ENCODE measurements at places on chromosomes 6 and 20. TPM values are rescaled to one million over a fixed set of nuclear protein-coding genes. Genes with fewer than 3 reads are reported as not detected.

- peaks cover 2% of the 10 kb centered on the region for H3K27me3 ChIP-seq
- H3K4me1 ChIP-seq, result peaks cover 50% of the 10 kb centered on the region
- H3K4me3 ChIP-seq, result no peak overlapping the region
- H3K36me3 ChIP-seq, result no peaks in the 10 kb centered on the region
- DNase-seq, result no peak
- H3K27ac ChIP-seq, result no peak overlapping the region
Measured at GRCh38 chr6:33590531-33591198, 10.6 kb upstream of the BAK1 start.

The ENPP1 gene
- 0.53 TPM for total RNA-seq

GRCh38 chr20:12723811-12724210 lies 285.0 kb upstream of the SPTLC3 start:
- no peaks in the 10 kb centered on the region for H3K4me1 ChIP-seq
- no peaks in the 10 kb centered on the region for H3K36me3 ChIP-seq
- no peak overlapping the region for H3K27ac ChIP-seq
- no peaks in the 10 kb centered on the region for H3K27me3 ChIP-seq
- no peak for DNase-seq

The IL17A gene
- total RNA-seq, result 5.5 TPM

- DNase-seq, result no peak
- no peak overlapping the region for H3K4me3 ChIP-seq
- H3K27ac ChIP-seq, result no peak overlapping the region
- peaks cover 4% of the 10 kb centered on the region for H3K4me1 ChIP-seq
- H3K36me3 ChIP-seq, result no peaks in the 10 kb centered on the region
Measured at GRCh38 chr6:170047823-170048222, 243.1 kb downstream of the DLL1 start.

The GTSF1L gene
- total RNA-seq, result not detected

- peaks cover 68% of the 10 kb centered on the region for H3K36me3 ChIP-seq
- no peak overlapping the region for H3K4me3 ChIP-seq
- DNase-seq, result no peak
- peaks cover 80% of the 10 kb centered on the region for H3K4me1 ChIP-seq
- no peak overlapping the region for H3K27ac ChIP-seq
Measured at GRCh38 chr6:30206799-30207618, 6.2 kb downstream of the TRIM26 start.

DNA sequence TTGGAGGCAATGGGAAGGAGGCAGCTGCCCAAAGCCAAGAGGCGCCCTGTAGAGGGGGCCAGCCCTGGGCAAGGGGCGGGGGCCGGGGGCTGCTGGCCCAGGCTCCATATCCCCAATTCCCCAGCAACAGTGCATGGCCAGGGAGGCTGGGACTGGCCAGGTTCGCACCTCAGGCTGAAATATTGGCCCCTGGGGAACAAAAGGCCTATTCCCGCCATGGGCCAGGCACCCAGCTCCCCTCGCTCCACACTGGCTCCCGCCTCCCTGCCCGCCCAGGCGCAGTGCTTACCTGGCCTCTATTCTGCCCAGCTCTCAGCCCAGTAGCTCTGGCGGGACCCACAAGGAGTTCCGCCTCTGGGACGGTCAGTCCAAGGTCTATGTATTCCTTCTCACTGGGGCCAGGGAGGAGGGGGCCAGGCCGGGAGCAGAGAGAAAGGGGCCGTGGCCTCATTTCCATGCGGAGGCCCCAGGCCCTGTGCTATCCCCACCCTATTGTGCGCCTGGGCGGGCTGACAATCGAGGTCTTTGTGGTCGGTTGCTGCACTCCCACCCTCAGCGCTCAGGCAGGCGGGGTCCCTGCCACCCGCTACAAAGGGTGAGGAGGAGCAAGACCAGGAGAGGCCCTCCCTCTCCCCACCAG lies 42.3 kb downstream of the YTHDF1 start:
- DNase-seq, result no peak
- no peak overlapping the region for H3K27ac ChIP-seq
- H3K27me3 ChIP-seq, result peaks cover 36% of the 10 kb centered on the region
- H3K4me3 ChIP-seq, result no peak overlapping the region

The FAXC gene
- total RNA-seq, result 0.38 TPM

GRCh38 chr6:52186075-52186474 lies at the start of gene IL17A:
Gene IL17A (plus strand): TSS chr6:52186375. CDS start chr6:52186432, 57 bp downstream.
- H3K4me1 ChIP-seq, result peaks cover 14% of the 10 kb centered on the region
- H3K36me3 ChIP-seq, result no peaks in the 10 kb centered on the region
- DNase-seq, result no peak
- H3K27ac ChIP-seq, result no peak within 1 kb of the TSS

- H3K36me3 ChIP-seq, result peaks cover 23% of the 10 kb centered on the region
- DNase-seq, result peak; percentile 24
- no peaks in the 10 kb centered on the region for H3K27me3 ChIP-seq
- H3K4me3 ChIP-seq, result peak overlapping the region; percentile 95
- H3K4me1 ChIP-seq, result peaks cover 25% of the 10 kb centered on the region
Measured at GRCh38 chr20:3208786-3209256, 477 bp upstream of the ITPA start.

The RHAG gene
- total RNA-seq, result not detected

DNA sequence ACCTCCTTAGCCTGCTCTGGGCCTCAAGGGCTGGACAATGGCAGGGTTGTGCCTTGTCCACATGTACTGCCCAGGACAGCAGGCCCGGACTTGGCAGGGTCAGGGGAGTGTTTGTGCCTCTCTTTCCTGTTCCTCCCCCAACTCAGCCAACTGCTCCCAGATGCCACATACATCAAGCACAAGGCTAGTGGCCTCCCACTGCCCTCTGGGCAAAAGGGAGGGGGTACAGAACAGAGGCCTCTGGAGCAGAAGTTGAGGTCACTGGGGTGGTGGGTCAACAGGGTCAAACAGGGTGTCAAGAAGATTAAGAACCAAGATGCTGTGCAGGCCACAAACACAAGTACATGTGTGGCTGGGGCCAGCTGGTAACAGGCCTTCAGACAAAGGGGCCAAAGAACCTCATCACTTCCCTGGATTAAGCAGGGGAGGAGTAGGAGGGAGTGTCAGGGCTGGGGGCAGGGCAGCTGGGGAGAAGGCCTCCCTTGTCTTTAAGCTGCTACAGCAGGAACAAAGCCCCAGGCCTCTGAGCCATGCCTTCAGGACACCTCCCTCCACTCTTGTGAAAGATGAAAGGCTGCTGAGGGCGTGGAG lies 36.0 kb downstream of the KCNK5 start:
- H3K4me3 ChIP-seq, result no peak overlapping the region
- DNase-seq, result no peak
- no peak overlapping the region for H3K27ac ChIP-seq
- peaks cover 7% of the 10 kb centered on the region for H3K4me1 ChIP-seq
- peaks cover 18% of the 10 kb centered on the region for H3K36me3 ChIP-seq

The GSTA3 gene
- not detected for total RNA-seq

- H3K27ac ChIP-seq, result no peak overlapping the region
- no peaks in the 10 kb centered on the region for H3K4me1 ChIP-seq
- peaks cover 21% of the 10 kb centered on the region for H3K27me3 ChIP-seq
- H3K36me3 ChIP-seq, result no peaks in the 10 kb centered on the region
Measured at GRCh38 chr6:116535109-116535508, 10.4 kb downstream of the TRAPPC3L start.

DNA sequence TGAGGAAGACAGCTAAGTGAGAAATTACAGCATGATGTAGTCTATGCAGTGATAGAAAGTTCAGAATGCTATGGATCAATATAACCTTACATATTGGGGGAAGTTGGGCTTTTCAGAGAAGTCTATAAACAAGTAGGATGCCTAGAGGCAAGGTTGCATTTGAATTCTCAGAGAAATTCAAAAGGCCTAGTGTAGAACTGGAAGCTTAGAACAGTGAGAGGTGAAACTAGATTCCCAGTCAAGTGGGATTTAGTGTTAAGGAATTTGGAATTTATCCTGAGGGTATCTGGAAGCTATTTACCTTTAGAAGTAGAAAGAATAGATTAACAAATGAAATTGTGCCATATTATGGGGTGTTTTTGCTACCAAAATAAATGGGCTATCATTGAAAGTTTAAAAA lies 4.3 kb downstream of the CENPW start:
- no peak overlapping the region for H3K27ac ChIP-seq
- H3K36me3 ChIP-seq, result no peaks in the 10 kb centered on the region

- no peaks in the 10 kb centered on the region for H3K36me3 ChIP-seq
- H3K27me3 ChIP-seq, result peaks cover 10% of the 10 kb centered on the region
- no peak for DNase-seq
- H3K4me1 ChIP-seq, result peaks cover 10% of the 10 kb centered on the region
- H3K27ac ChIP-seq, result no peak overlapping the region
Measured at GRCh38 chr6:145022199-145022796, 713.0 kb downstream of the EPM2A start.

DNA sequence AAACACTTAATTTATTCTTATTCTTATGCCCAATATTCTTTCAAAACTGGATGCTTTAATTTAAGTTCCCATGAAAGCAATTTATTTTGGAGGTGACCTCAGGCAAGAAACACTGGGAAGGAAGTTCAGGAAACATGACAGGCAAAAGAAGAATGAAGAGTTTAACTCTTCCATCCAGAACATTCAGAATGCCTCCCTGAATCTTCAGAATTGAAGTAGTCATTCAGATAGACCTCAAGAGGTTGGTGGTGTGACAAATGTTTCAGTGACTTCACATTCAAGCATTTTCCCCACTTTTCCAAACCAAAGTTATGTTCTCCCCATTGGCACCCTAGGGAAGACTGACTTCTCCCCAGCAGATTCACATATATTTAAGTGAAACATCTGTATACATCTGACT lies 110.5 kb downstream of the HAO1 start:
- no peaks in the 10 kb centered on the region for H3K4me1 ChIP-seq
- no peaks in the 10 kb centered on the region for H3K36me3 ChIP-seq
- H3K27me3 ChIP-seq, result no peaks in the 10 kb centered on the region
- no peak for DNase-seq
- H3K27ac ChIP-seq, result no peak overlapping the region

DNA sequence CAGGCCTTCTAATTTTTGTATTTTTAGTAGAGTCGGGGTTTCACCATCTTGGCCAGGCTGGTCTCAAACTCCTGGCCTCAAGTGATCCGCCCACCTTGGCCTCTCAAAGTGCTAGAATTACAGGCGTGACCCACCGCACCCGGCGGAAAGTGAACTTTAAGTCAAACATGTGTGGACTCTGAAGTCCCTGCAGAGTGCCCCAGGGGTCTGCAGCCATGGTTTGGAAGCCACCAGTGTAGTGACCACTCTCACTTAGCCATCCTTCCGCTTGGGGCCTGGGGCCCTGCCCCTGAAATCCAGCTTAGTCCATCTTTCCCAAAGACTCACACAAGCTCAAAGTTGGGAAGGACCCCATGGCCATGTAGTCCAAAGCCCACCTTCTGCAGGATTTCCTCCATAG lies 164.5 kb downstream of the GRM4 start:
- peaks cover 7% of the 10 kb centered on the region for H3K4me1 ChIP-seq
- H3K27me3 ChIP-seq, result peaks cover 17% of the 10 kb centered on the region
- H3K36me3 ChIP-seq, result no peaks in the 10 kb centered on the region
- no peak overlapping the region for H3K4me3 ChIP-seq
- DNase-seq, result no peak
- H3K27ac ChIP-seq, result no peak overlapping the region

DNA sequence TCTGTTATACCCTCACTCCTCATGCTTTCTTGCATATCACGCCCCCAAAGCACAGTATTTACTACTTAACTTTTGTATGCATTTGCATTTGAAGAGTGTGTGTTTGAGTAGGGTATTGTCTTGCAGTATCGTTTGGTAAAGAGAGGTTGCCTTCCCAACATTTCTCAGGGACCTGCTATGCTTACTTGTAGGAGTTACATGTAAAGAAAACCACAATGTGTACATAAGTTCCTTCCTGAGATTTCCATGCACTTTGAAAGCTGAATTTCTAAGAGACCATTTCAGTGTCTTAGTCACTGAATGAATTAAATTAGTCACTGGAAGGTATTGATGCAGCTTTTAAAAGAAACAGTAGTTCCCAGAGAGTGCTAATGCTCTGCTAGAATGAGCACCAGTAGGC lies 159.3 kb upstream of the LAMA2 start:
- no peaks in the 10 kb centered on the region for H3K36me3 ChIP-seq
- no peak for DNase-seq
- no peak overlapping the region for H3K4me3 ChIP-seq
- no peak overlapping the region for H3K27ac ChIP-seq
- peaks cover 16% of the 10 kb centered on the region for H3K27me3 ChIP-seq

DNA sequence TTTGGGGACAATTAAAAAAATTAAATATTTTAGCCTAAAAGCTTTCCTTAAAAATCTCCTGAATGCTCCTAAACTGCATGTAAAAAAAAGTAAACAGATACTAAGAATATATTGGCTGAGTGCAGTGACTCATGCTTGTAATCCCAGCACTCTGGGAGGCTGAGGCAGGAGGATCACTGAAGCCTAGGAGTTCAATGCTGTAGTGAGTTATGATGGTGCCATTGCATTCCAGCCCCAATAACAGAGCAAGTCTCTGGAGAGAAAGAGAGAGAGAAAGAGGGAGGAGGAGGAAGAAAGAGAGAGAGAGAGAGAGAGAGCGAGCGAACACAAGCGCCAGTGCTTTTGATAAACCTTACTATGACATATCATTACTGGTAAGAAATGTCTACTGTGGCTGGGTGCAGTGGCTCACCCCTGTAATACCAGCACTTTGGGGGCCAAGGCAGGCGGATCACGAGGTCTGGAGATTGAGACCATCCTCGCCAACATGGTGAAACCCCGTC lies 58.8 kb downstream of the FKBP5 start:
- peaks cover 37% of the 10 kb centered on the region for H3K36me3 ChIP-seq
- no peaks in the 10 kb centered on the region for H3K27me3 ChIP-seq
- DNase-seq, result no peak
- no peak overlapping the region for H3K4me3 ChIP-seq

The MYL9 gene
- 1.7 TPM for total RNA-seq

DNA sequence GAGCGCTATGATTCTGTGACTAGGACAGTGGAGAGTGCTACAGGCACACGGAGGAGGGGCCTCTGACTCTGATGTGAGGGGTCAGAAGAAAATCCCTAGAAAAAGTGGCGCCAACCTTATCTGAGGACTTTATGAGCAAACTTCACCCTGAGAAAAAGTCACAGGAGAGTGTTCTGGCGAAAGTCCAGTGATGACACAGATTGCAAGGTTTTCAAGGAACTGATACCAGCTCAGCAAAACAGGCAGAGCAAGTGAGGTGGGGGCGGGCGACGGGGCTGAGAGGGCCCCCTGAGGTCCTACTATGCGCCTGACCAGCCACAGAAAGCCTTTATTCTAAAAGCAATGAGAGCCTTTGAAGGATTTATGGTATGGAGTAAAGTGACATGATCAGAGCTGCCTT lies 73.3 kb downstream of the SLC22A23 start:
- no peak overlapping the region for H3K4me3 ChIP-seq
- H3K27me3 ChIP-seq, result peaks cover 1% of the 10 kb centered on the region
- no peak overlapping the region for H3K27ac ChIP-seq
- no peaks in the 10 kb centered on the region for H3K36me3 ChIP-seq
- DNase-seq, result no peak

The TSBP1 gene
- not detected for total RNA-seq

The PPP1R18 gene
- 283 TPM for total RNA-seq

The SLC26A8 gene
- total RNA-seq, result not detected

The IDH3B gene
- total RNA-seq, result 78.8 TPM
